ENCODE measurements at places on chromosomes 11 and 22.

GRCh38 chr22:19412923-19413322, 18.6 kb downstream of the HIRA start:
- no peak for DNase-seq

DNA sequence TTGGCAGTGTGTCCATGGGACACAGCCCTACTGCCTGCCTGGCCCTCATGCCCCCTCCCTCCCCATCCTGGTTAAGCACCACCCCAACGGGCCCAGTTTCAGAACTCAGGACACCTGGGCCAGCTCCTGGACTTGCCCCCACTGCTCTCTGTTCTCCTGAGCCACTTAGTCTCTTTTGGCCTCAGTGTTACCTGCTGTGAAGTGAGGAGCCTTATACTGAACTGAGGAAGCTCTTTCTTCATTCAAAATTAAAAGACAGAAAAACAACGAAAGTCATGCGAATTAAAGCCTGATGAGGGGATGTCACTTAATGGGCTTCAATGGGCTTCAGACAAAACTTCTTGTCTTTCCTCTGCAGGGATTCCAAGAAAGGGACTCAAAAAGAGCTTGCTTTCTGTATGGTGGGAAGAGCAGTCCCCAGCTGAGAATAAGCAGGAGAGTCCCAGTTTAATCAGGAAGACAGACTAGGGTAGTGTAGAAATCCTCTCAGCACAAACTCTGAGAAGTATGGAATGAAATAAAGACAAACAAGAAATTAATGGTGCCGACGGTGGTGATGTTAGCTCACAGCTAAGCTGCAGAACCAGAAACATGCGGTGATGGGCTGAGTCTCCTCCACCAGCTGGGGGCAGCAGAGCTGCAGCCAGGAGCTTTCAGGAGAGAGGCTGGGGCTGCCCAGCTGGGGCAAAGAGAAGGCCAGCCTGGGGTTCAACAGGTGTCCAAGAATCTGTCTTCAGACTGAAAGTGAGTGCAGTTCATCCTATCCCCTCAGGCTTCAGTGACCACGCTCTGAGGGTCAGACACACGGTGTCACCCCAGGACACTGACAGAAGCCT, 101.0 kb downstream of the GGTLC2 start:
- no peak for DNase-seq

DNA sequence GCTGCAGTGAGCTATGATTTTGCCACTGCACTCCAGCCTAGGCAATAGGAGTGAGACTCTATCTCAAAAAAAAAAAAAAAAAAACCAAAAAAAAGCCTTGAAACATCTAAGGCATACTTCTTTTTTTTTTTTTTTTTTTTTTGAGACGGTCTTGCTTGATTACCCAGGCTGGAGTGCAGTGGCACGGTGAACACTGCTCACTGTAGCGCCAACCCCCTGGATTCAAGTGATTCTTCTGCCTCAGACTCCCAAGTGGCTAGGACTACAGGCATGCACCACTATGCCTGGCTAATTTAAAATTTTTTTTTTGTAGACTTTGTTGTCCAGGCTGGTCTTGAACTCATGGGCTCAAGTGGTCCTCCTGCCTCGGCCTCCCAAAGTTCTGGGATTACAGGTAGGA, 19.5 kb downstream of the ARFGAP3 start:
- DNase-seq, result no peak

- no peak for DNase-seq
These were observed 773 bp downstream of the HRAS start for GRCh38 chr11:534396-535209.

GRCh38 chr22:41003066-41003465, 51.9 kb downstream of the RBX1 start:
- DNase-seq, result no peak

- no peak for DNase-seq
These were observed 22.5 kb downstream of the SUN2 start for GRCh38 chr22:38733329-38733723.

Data from amygdala (tissue), 56 donors.